Skeletal muscle tissue (tissue), 5 donors: ENCODE measurements at places on chromosomes 13 and 19. TPM values are rescaled to one million over a fixed set of nuclear protein-coding genes. Genes with fewer than 3 reads are reported as not detected.

Gene NXNL1
- total RNA-seq = not detected

Gene PDE4C
- total RNA-seq = 2.1 TPM

Gene IZUMO1
- 0.52 TPM for total RNA-seq

Gene DCLK1
- total RNA-seq = 92.9 TPM

Gene NLRP4
- total RNA-seq = not detected
